ENCODE measurements at places on chromosomes 5 and 9.

GRCh38 chr5:132224716-132225115 is 2.9 kb downstream of the P4HA2 start:
- DNase-seq = no peak

- no peak for DNase-seq
These were observed 300.8 kb downstream of the SEMA5A start for GRCh38 chr5:9245071-9245470.

GRCh38 chr5:138955671-138956295 is 80.6 kb upstream of the LRRTM2 start:
- DNase-seq = no peak

DNA sequence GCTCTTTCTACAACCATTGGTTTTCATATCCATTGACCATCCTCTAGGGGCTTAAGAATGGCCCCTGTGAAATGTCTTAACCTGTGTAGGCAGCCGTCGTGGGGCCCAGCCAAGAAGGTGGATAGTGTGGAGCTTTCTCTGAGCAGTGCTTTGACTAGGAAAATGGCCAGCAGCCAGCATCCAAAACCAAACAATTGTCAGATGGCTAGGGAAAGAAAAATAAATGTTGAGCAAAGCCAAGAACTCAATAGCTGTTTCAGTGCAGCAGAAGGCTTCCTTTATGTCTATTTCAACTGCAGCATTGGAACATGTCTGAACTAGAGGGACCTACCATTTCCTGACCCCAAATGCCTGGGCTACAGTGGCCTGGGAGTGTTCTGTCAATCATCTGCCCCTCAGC is 374.9 kb downstream of the TLE4 start:
- DNase-seq = no peak

- DNase-seq = no peak
These were observed 97.5 kb downstream of the RFK start for GRCh38 chr9:76296561-76297310.

GRCh38 chr5:139669662-139670368 is 21.7 kb downstream of the CXXC5 start:
- no peak for DNase-seq

GRCh38 chr5:172600571-172600970 is 40.5 kb upstream of the NEURL1B start:
- DNase-seq = no peak

DNA sequence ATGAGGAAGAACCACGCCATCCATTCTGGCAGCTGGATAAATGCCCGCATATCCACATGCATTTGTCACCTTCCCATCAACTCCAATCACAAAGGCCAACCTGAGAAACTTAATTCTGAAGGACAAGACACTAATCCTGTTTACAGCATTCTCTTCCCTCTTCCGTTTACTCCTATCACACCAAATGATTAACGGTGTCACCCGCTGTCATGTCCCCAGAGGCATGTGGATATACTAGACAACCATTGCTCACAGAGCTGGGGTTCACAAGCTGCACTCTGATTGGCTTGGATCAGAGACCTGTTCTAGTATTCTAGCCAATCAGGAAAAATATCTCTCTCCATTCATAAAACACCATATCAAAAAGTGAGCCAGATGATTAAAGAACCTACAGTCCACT is 3.6 kb downstream of the MACROH2A1 start:
- no peak for DNase-seq

DNA sequence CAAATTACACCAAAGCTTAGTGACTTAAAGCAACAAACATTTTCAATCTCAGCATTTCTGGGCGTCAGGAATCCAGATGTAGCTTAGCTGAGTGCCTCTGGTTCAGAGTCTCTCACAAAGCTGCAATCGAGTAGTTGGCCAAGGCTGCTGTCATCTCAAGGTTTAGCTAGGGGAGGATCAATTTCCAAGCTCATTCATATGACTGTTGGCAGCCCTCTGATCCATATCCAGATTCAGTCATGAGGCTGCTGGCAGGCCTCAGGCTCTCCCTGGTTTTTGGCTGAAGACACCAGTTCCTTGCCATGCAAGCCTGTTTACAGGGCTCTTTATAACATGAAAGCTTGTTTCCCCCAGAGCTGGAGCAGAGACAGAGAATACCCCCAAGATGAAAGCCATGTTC is 419.5 kb upstream of the TLE4 start:
- no peak for DNase-seq

GRCh38 chr5:154459015-154459414 is 13.2 kb downstream of the SAP30L start:
- DNase-seq = no peak
